ENCODE measurements at places on chromosomes 16 and 17.
A peak's percentile ranks its signal among the peaks of the same experiment; 100 is the strongest.

DNA sequence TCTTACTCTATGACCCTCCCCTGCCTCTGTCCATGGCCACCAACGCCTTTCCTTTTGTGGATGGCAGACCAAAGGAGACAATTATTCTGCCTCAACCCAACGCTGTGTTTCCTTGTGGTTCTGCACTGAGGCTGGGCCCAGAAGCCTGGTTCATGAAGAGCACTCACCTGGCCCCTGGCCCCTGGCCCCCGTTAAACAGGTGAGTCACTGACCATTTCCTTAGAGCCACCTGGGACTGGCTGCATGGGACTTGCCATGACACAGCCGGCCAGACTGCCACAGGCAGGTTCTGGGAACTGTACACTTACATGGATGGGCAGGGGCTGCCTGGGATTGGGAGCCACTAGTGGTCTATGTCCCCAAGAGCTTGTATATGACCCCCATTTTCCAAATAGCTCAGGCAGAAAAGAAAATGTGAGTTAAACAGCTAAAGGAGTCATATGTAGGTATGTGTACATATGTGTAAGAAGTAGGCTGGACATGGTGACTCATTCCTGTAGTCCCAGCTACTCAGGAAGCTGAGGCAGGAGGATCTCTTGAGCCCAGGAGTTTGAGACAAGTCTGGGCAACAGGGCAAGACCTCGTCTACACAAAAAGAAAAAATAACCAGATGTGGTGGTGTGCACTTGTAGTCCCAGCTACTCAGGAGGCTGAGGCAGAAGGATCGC lies 181.9 kb upstream of the CACNG5 start:
- DNase-seq, result no peak

- no peak for DNase-seq
Measured at GRCh38 chr17:15422392-15422965, 44.9 kb downstream of the CDRT4 start.

- DNase-seq, result no peak
Measured at GRCh38 chr16:51134876-51135275, 16.2 kb downstream of the SALL1 start.

DNA sequence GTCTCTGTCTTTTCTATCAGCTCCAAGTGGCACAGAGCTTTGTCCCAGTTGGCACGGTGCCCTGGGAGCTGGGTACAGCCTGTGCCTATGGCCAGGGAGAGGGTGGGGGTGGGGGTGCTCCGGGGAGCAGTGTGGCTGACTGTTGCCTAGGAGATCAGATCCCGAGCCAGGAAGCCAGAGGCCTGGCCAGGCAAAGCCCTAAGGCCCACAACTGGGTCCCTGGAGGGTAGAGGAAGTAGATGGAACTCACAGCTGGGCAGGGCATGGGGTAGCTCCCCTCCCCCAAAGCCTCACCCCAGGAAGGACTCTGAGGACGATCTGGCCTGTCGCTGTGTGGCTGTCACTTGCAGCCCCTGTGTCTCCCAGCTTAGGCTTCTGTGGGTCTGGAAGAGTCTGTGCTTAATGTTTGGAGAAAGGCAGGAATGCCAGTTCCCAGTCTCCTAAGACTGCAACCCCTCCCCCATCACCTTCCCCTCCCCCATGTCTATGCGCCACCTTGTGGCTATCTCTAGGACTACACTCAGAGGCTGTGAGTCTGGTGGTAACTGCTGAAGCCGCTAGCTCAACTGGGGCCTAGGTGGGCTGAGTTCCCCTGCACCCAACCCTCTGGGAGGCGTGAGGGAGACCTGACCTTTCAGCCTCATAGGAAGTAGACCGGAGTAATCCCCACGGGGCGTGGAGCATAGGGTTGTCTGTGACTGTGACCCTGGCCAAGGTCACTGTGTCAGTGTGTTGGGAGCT lies 12.6 kb downstream of the THRA start:
- peak; percentile 90 for DNase-seq

DNA sequence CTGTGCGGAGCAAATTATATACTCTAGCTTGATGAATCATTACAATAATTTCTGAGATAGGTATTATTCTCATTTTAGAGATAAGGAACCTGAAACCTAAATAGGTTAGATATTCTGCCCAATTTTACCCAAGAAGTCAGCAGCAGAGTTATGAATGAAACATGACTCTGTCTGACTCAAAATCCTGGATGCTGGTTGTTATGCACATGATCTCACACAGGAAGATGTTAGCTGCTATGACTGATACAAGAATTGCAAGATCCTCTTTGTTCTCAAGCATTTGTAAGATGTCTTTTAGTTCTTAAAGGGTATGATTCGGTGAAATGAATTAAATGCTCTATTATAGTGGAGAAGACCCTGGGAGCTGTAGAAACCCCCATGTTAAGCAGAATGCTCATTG lies 447.8 kb downstream of the KIF2B start:
- no peak for DNase-seq

DNA sequence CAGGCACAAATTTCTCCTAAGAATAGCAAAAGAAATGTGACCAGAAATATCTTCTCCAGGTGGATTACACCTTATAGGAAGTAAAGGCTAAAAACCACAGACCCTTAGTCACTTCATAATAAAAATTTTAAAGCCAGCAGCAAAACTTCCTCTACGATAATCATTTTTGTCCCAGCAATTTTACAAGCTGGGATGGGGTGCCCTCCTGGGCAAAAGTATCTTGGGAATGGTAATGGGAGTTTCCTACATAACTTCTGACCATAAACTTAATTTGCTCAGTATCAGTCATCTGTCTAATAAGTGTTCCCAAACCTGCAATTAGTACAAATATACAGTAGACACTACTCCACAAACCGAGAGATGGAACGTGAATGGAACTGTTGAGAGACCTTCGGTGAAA lies 3.0 kb downstream of the PHF12 start:
- no peak for DNase-seq

Data from OCI-M1 (cell line).